ENCODE measurements at places on chromosomes 2 and 18.

DNA sequence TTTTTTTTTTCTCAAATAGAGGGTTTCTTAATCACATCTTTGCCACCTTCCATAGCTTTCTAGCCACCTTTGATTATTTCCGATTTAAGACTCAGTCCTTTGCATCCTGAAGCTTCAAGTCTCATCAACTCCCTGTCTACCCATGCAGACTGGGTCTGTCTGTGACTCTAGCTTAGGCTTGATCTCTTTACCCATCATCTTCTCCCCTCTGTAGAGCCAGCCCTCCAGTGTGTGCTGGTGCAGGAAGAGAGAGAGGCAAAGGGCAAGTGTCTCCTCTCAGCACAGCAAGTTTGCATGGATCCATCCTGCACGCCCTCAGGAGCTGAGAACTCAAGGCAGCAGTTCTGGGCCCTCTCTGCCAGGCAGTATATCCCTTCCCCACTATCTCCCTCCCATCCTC is 70.4 kb downstream of the HNRNPLL start:
- no peak for DNase-seq

DNA sequence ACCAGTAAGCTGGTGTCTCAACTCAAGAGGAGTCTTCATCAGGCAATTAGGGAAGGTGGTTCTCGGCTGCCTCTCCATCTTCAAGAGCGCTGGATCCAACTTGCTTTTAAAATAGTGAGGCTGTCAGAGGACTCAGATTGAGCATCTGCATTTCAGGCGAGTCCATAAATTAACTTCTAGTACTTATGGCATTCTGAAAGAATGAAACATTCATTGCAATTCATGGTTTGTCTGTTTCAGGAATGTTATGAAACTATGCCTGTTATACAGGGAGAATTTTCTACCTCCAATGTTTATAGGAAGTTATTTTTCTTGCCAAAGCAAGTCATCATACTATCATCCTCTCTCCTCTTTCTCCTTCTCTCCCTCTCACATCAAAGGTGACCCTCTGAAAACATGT is 883.2 kb downstream of the SLC4A3 start:
- DNase-seq: no peak

DNA sequence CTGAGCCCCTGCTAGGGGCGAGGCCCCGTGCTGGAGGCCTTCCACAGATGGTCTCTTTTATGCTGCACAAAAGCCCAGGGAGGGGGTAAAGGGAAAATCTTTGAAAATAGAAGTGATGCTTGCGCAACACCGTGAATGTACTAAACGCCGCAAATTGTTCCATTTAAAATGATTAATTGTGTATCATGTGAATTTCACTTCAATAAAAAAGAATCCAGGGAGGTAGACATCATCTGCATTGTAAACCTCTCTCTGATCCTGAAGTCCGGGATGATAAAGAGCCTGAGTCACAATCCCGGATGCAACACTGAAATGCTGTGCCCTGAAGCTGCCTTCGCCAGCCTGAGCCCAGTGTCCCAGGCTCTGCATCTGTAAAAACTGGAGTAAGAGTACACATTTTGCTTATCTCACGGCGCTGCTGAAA is 107.7 kb upstream of the PPP1CB start:
- no peak for DNase-seq

- no peak for DNase-seq
Observed at GRCh38 chr2:113891265-113891959, 1.5 kb downstream of the ACTR3 start.
